Skin of body (tissue), 3 donors: ENCODE measurements at places on chromosomes 11 and 22. TPM values are rescaled to one million over a fixed set of nuclear protein-coding genes. Genes with fewer than 3 reads are reported as not detected.
A peak's percentile ranks its signal among the peaks of the same experiment; 100 is the strongest.

Gene ENTHD1
- not detected for total RNA-seq

Gene YAP1
- 117 TPM for total RNA-seq

Gene UBQLNL
- total RNA-seq: 0.49 TPM

Gene DTX4
- 14.3 TPM for total RNA-seq

Gene LDLRAD3
- total RNA-seq: 9.4 TPM

Gene TEX12
- 0.20 TPM for total RNA-seq

Gene SYCE3
- total RNA-seq: not detected

- DNase-seq: no peak
Observed at GRCh38 chr11:117673602-117674001, 123.4 kb downstream of the DSCAML1 start.

DNA sequence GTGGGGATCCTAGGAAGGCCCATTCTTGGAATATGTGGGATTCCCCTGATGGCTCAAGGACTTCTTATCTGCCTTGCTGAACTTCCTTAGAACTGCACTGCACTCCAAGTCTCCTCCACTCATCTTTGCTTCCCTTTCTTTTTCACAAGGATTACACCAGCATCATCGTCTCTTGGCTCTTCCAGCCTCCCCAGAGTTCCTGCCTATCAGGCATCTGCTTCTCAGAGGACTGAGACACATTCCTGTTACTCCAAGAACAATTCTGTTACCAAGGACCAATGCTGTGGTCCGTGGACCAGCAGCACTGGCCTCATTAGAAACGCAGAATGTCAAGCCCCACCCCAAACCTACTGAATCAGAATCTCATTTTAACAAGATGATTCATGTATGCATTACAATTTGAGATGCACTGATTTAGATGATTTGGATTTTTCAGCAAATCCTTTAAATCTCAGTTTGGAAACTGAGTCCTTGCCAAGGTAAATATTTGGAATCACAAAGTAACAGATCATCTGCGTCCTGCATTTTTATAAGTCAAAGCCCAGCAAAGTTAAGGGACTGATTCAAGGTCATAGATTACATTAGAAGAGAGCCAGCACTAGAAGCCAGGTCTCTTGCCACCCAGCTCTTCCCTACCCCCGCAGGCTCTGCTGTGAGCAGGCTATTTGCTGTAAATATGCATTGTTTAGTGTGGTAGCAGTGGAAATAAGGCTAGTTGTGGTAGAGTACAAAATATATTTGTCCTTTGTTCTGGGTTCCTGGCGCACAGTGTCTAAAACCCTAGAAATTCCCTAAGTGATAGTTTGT is 110.9 kb downstream of the SWAP70 start:
- no peak for DNase-seq

- DNase-seq: no peak
Observed at GRCh38 chr22:23527971-23528740, 51.9 kb downstream of the IGLL1 start.

DNA sequence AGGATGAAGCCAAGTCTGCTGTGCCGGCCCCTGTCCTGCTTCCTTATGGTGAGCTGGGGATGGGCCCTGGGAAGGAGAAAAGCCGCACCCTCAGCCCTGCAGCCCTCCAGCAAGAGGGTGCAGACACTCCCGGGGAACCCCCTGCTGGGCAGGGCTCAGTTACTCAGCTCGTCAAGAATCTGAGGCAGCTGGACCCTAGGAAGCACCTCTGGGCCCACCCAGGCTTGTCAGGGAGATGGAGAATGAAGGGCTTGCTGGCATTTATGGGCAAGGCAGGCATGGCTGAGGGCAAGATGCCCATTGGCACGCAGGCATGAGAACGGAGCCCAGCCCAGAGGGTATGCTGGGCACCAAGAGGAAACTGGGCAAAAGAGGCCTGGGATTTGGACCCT is 12.9 kb downstream of the RELT start:
- DNase-seq: no peak

DNA sequence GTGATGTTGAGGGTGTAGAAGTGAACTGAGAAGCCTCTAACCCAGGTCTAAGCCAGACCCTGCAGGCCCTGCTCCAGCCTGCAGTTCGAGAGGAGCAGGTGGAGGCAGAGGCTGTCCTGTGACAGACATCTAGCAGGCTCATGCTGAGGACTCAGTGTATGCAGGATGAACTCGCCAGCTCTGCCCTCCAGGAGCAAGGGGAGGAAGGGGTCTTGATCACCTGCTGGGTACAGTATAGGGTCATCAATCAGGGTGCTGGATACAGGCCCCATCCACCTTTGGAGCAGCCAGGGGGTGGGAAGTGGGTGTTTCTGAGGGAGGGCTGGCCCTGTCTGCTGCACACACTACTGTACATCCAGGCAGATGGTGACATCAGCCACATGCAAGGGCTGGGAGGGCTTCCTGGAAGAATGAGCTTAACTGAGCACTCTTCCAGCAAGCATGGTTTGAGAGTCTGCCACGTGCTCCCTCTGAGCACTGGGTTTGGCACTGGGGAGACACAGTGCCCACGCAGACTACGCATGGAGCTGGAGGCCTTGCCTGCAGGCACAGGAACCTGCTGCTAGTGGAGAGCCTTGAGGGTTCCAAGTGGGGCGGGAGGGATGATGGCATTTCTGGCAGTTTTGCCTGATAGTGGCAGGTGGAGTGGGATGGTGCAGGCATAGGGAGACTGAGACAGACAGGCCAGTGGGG is 9.2 kb downstream of the MAPK8IP1 start:
- DNase-seq: no peak

GRCh38 chr11:11451501-11452005 is 98.5 kb upstream of the CSNK2A3 start:
- DNase-seq: no peak

- no peak for DNase-seq
Observed at GRCh38 chr11:100555931-100556330, 131.2 kb upstream of the ARHGAP42 start.

GRCh38 chr22:36287881-36288515 is 35.1 kb downstream of the APOL1 start:
- DNase-seq: no peak

DNA sequence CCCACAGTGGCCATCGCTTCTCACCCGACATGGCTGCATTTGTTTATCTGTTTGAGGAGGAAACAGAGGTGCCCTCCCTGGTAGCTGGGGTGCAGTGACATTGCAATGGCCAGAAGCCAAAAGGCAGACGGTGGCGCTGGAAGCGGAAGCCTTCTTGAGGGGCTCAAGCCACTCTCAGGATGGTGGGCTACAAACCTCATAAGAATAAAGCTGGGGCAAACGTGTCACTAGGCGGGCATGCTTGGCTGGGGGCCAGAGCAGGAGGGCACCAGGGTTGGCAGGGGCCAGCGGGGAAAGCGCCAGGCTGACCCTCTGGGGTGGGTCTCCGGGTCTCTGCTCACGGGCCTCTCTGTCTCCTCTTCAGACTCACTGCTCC is 12.6 kb downstream of the TNNT3 start:
- DNase-seq: no peak

- DNase-seq: no peak
Observed at GRCh38 chr11:119992171-119993051, 145.5 kb downstream of the TRIM29 start.

DNA sequence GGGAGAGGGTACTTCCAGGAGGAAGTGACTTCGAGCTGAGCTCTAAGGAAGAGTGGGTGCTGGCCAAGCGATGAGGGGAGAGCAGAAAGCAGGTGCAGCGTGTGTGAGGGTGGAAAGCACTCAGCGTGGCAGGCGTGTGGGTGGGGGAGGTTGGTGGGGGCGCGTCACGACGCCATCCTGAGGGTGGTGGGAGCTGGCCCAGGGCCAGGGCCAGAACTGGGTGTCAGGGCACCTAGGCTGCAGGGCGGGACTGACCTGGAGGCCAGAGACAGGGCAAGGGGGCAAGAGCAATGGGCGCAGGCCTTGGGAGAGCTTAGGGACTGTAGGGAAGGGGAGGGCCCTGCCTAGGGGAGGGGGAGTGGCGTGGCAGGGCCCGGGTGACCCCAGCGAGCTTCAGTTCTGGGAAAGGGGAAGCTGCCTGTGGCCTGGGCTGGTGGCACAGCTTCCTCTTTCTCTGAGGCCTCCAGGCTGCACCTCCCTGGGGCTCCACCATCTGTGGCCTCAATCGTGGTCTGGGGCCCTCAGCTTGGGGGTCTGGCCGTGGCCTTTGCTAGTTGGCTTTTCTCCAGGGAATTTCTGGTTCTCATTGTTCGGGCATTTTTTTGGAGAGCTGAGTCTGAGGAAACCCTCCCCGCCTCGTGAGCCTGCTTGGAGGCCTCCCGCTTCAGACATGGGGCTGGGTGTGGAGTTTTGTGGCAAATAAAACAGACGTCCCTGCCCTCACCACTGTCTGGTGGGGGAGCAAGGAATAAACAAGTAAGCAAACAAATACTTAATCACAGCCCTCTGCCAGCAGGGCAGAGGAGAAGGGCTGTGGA is 8.9 kb downstream of the RELT start:
- DNase-seq: peak; percentile 46

DNA sequence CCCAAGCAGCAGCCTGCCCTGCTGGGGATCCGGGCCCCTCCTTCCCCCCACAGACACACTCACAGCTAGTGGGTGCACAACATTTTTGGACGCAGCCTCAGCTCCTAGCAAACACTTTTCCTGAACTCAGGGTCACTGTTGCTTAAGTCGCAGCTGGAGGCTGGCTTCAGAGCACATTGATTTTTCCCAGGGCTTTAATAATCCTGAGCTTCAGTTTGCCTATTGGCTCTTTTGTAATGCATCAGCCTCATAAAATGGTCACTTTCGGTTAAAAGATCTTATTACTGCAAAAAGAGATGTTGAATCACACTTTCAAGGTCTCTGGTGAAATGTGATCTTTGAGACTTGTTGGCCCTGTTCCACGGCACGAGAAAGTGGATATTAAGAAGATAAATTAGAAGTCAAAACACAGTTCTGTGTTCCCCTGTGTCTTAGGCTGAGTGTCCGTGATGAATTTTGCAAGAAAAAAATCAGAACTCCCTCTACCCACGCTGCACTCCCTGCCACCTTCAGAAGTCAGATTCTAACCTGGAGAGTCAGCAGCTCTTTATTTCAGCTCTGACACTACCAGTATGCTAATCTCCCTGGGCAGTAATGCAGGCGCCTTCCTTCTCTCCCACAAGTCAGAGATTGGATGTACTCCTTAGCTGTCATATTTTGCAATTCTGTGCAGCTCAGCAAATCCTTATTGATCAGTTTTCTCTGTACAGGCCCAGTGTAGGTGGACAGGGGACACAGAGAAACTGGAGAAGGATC is 158.2 kb upstream of the E2F8 start:
- DNase-seq: no peak

DNA sequence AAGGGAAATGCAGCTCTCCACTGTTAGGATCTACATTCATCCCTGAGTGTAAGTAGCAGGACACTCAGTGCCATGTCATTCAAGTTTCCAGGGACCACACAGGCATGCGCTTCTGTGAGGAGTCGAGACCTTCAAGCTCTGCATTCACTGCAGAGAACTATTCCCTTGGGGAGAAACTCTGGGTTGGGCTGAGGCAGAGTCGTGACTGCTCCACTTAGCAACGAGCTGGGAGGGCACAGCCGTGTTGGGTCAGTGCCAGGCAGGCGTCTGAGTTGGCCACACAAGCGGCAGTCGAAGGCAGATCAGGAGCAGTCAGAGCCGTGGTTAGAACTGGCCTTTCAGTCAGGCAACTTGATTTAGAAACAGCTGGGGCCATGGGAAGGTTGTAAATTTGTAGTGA is 14.7 kb downstream of the MPEG1 start:
- peak; percentile 80 for DNase-seq

DNA sequence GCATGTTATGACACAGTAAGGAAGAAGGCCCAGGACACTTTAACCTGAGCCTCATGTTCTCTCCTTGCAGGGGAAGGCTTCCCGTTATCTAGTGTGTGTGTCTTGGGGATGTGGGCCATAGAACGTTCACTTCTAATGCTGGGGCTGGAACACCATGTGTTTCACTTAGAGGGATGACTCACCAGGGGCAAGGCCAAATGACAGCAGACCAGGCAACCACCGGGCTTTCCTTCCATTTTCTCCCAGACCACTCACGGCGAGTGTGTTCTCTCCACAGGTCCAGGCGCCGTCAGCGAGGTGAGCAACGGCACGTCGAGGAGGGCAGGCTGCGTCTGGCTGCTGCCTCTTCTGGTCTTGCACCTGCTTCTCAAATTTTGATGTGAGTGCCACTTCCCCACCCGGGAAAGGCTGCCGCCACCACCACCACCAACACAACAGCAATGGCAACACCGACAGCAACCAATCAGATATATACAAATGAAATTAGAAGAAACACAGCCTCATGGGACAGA is 964.4 kb downstream of the NTM start:
- no peak for DNase-seq

GRCh38 chr11:121508449-121508848 is 55.7 kb upstream of the SORL1-AS1 start:
- no peak for DNase-seq

GRCh38 chr11:94781837-94782236 is 13.7 kb downstream of the AMOTL1 start:
- no peak for DNase-seq

DNA sequence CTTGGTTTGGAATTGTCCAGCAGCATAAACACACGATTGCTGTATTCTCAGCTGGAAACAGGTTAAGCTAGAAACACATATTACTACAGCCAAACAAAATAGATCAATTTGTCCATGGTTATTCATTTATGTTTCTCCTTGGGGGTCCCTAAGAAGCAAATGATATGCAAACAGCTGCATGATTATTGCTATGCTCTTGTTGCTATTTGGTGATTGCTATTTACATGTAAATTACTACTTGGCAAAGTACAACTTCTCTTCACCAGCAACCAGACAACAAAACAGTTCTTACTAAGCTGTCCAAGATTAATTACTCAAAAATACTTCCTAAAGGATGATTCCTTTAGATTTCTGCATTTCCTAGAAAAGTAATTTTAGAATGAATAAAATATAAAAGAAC is 567.9 kb upstream of the ARHGAP42 start:
- no peak for DNase-seq

GRCh38 chr22:45188779-45189178 is 25.1 kb downstream of the NUP50 start:
- no peak for DNase-seq
